ENCODE measurements at places on chromosomes 2 and 18.

GRCh38 chr2:127551221-127551930 is 15.9 kb downstream of the MYO7B start:
- no peak for DNase-seq

GRCh38 chr2:58571181-58571852 is 330.2 kb upstream of the FANCL start:
- peak; percentile 3 for DNase-seq

DNA sequence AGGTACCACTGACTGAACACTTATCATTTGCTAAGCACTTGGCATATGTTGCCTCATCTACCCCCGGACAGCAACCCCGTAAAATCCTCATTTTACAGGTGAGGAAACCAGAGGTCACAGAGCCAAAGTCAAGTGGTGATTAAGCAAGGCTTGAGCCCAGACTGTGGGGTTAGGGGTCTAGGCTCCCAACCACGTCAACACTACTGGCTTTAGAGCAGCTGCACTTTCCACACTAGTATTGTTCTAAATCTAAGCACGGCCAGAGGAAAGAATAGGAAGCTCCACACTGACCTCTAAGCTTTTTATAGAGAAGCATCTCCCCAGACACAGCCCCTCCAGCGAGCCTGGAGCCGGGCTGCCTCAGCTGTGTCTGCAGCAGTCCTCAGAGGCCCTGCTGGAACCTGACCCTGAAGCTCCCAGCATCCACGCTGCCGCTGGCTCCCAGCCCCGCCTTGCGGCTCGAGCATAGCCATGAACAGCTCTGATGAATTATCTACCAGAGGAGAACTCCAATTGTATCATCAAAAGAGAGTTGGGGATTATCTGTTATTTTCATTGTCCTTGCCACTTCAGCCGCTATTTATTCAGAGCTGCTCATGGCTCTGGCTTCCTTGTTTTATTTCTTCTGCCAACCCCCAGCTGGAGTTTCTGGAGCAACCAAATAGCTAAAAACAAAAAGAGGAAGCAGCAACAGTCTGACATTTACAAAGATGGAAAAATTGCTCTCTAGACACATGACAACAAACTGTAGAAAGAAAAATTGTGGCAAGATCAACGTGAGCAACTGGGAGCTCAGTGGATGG is 62.2 kb upstream of the RTN4 start:
- DNase-seq: no peak

- DNase-seq: no peak
Observed at GRCh38 chr18:48158721-48159120, 228.3 kb upstream of the SMAD2 start.

GRCh38 chr2:150640039-150640438 is 152.6 kb upstream of the RND3 start:
- DNase-seq: no peak

GRCh38 chr2:234649951-234650350 is 153.1 kb upstream of the ARL4C start:
- no peak for DNase-seq

GRCh38 chr2:136402281-136402680 is 284.3 kb upstream of the CXCR4 start:
- no peak for DNase-seq

GRCh38 chr2:66370824-66371223 is 64.1 kb upstream of the MEIS1 start:
- no peak for DNase-seq

- no peak for DNase-seq
Observed at GRCh38 chr2:143674051-143674450, 544.8 kb downstream of the ARHGAP15 start.

DNA sequence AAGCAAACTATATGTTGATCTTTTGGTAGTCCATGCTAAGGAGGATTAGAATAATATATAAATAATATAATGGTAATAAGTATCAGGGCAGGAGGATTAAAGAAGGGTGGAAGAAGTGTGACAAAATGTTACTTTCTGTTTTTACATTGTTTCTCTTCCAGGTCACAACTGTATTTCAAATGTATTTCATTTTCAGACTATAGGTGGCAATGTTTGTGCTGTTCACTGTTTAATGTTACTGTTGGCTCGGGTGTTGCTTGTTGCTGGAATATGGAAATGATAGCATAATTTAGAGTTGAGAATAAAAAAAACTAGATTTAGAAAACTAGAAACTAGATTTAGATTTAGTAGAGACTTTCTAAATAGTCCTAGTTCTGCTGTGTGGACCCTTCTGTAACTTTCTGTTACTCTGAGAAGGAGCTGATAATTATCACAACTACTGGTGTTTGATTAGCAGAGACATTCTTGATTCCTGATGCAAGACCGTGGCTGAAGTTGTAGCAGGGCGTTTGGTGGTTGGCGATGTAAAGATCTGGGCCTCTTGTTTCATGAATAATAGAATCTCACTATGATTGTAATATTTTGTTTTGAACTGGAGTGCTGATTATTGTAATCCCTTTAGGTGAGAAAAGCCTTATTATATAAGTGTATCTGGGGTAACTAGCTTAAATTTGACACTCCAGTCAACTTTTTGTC is 7.9 kb downstream of the NEDD4L start:
- no peak for DNase-seq

GRCh38 chr2:62947403-62947802 is 103.2 kb upstream of the OTX1 start:
- DNase-seq: no peak

DNA sequence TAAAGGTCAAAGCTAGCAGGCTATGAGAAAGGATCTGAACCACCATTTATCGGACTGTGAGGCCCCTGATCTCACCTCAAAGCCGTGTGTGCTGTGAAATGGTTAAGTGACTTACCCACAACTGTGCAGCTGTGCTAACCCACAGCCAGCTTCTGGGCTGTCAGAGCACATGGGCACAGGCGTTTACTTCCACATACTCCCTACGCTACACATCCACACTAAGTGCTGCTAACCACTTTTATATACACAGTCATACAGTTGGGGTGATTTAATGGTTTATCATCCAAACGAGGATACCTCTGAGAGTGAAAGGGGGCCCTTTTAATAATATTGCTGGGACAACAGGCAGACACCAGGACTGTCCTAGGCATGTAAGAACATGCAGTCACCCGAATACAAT is 37.3 kb downstream of the CYRIA start:
- DNase-seq: no peak

DNA sequence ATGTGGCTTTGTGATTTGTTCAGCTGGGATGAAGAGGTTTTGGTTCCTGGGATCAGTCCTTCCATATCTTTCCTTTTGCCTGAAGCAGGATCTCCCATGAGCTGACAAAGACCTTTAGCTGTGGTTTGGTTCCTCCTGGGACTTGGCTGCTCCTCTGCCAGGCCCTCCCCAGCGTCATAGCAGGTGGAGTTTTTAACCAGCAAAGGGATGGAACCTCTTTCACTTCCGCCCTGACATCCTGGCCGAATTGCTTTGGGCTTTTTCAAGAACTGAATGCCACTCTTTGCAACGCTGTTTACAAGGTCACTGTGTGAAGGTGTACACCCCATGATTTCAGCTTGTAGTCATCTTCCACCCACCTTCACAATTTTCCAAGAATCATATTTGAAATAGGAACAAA is 390 bp downstream of the PCARE start:
- no peak for DNase-seq

- no peak for DNase-seq
Observed at GRCh38 chr2:3498783-3499394, 20.4 kb downstream of the ADI1 start.

DNA sequence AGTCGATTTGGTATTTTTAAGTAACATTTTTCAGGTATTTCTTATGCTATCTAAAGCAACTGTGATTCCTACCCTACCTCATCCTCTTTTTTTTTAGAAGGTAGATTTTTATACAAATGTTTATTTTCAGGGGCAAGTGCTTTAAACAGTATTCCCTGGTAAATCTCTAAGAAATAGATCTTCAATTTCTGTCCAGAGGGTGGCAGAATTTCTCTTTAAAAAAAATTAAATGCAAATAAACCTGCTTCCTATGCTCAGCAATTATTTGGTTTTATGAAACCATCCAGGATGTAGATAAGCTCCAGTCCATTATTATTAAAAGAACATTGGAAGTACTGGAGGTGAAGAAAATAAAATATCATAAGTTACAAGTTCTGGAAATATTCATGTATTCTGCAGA is 191.9 kb downstream of the MYO3B start:
- no peak for DNase-seq

DNA sequence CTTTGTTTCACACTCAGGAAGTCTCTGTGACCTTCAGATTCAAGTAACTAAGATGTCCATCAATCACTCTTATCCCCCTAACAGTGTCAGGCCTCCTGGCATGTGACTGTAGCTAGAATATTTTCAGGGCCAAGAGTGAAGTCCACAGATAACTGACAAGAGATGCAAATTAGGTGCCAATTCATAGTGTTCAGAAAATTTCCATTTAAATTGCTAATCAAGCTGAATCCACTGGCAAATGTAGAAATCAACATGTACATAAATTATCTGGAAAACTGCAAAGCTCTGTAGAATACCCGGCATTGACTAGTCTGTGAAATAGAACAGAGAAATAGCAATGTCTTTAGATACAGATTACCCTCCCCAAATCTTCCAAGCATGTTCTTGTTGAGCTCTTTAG is 38.6 kb upstream of the ARL4C start:
- DNase-seq: no peak

GRCh38 chr18:76697441-76697901 is 124.9 kb upstream of the ZNF236 start:
- DNase-seq: no peak

- DNase-seq: no peak
Observed at GRCh38 chr2:158912112-158912511, 56.3 kb upstream of the TANC1 start.

DNA sequence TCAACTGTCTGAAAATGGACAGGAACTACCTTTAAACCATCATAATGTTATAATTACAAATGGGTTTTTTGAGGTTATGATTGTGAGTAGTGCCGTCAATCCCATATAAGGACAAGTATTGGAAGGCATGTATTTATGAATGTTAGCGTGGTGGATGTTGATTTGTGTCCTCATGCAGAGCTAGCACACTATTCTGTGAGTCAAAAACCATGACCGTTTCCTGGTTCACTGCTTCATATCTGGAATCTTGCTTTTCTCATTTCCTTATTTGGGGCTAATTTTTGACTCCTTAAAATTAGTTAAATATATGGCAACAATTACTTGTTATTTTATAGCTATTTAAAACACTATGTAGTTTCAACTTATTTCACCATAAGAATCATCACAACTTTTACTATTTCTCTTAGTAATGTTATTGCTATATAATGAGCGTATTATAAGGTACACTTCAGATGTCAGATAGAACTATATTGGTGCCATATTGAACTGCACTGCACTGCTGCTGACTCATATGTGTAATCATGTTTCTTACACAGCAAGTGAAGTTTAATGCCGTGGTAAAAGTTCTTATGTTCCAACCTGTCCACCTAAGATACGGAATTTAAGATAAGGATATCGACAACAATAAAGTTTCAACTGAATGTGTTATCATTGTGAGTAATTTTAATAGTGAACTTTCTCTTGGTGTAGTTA is 192.8 kb downstream of the PTGR3 start:
- DNase-seq: no peak

GRCh38 chr18:69097349-69097748 is 299.5 kb downstream of the CCDC102B start:
- DNase-seq: no peak

- DNase-seq: no peak
Observed at GRCh38 chr18:55544014-55544413, 44.0 kb downstream of the TCF4 start.

GRCh38 chr2:38602136-38602731 is 494 bp downstream of the HNRNPLL start:
- peak; percentile 49 for DNase-seq

DNA sequence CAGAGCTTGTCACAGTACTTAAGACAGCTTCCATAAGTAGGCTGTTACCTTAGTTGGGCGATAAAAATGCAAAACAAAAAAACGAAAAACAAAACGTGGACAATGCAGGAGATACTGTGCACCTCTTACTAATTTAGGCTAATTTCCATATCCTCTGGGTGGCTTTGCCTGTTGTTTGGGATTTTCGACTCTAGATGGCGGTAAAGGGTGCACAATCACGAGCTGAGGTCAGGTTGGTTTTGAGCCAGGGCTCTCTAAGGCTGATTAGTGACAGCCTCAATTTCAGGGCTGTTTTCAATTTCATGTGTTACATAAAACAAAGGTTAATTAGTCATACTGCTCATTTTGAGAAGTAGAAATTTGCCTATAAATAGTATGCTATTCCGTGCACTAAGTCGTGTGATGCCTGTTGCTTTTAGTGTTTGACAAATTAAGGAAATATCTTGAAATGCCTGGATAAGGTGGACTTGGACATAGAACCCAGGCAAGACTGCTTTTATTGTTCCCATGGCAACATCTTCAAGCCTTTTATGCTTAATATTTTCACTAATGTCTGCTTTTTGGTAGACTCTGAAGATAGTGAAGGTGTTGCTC is 493.1 kb downstream of the SOCS6 start:
- peak; percentile 59 for DNase-seq

DNA sequence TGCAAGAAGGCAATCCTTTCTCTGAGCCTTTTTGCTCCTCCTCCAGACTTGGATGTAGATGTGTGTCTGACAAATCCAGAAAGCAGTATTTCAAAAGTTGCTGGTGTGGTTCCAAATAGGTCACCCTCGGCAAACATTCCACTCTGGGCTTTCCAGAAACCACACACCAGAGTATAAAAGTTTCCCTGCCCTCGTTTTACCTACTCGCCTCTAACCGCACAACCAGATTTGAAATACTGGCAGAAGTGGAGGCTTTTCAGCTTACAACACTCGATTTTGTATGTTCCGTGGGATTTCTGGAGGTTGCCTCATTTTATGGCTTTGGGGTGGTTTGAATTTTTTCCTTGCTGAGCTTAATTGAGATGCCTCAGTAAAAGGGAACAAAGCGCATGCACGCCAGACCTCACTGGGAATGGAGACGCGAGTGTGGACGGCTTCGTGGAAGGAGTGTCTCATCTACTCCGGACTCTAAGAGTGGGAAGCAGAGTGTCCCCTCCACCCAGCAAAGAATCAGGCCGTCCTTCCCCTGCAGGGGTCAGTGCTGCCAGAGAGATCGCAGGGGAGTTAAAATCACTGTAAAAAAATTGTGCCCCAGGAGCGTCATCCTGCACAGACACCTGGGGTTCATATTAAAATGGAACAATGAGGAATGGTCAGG is 44.0 kb upstream of the RPL31 start:
- DNase-seq: no peak

DNA sequence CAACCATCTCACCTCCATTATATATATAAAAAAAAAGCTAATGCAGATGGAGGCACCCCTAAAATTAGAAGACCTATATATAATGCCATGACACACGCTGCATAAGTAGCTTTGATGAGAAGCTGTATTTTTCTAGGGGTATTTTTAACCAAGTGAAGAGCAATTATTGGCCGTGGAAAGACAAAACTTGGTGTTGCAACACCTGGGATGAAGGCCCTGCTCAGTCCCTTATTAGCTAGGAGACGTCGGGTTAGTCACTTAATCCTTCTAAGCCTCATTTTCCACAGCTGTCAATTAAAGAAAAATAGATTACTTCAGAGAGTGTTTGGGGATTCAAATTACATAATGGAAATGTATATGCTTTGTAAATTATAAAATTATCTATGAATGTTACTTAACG is 63.0 kb downstream of the WDR75 start:
- no peak for DNase-seq

Measured in activated T-cell treated with anti-CD3 and anti-CD28 coated beads, Interleukin-2, amount 50 U/mL, for 72 hours (primary cell).